ENCODE measurements at places on chromosomes 7 and 10.

DNA sequence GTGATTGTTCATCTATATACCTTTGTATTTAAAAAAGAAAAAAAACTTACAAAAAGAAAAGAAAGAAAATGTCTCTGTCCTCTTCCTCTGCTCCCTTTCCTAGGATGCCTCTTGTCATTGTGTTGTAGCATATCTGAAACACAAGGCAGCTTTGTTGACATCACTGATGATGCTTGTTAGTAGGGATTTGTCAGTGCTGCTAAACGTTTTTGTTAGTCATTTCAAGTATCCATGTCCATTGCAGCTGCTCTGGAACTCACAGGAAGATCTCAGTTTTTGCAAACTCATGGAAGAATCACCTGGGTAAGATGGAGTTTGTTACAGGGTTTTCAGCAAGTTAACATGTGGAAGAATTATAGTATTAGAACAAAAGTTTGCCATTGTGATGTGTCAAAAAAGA lies 123.6 kb downstream of the CCSER2 start:
- DNase-seq = no peak

- DNase-seq = no peak
These were observed 222.4 kb downstream of the AUTS2 start for GRCh38 chr7:69820479-69821192.

DNA sequence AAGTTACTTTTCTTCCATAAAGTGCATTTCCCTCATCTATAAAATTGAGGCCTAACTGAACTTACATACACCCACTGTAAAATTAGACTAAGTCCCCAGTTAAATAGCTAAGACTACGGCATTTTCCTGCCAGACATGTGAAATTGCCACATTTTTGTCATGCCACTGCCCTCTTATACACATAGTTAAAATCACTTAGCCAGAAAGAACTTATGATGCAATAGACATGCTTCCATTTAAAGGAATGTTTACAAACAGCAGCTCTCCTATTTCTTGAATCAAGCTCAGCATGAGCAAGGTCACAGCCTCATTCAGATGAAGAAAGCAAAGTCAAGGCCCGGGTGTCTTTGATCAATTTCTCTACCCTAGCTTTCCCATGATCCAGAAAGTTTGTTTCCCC lies 175.7 kb downstream of the LRRN3 start:
- no peak for DNase-seq

DNA sequence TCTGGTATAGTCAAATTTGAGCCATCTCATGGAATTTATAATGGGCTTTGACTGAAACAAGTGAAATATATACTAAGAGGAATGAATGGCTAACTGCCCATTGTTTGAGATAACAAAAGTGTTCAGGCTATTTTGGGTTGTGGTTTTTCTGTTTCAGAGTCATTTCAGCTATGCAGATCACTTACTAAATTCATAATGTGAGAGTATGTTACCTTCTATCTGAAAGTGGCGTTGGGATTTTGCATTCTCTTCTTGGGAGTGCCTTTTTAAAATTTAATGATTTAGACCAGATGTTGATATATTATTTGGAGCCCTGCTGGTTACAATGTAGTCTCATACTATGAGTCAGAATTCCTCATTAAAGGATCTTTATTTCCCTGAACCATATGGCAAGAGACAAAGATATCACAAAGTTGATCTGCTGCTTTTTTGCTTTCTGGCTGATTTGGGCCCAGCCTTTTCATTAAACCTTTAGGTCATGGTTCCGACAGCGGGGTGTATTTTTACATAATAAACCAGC lies 10.4 kb downstream of the VCL start:
- DNase-seq = no peak

- DNase-seq = no peak
These were observed 238.3 kb downstream of the WDR11 start for GRCh38 chr10:121089434-121089833.

DNA sequence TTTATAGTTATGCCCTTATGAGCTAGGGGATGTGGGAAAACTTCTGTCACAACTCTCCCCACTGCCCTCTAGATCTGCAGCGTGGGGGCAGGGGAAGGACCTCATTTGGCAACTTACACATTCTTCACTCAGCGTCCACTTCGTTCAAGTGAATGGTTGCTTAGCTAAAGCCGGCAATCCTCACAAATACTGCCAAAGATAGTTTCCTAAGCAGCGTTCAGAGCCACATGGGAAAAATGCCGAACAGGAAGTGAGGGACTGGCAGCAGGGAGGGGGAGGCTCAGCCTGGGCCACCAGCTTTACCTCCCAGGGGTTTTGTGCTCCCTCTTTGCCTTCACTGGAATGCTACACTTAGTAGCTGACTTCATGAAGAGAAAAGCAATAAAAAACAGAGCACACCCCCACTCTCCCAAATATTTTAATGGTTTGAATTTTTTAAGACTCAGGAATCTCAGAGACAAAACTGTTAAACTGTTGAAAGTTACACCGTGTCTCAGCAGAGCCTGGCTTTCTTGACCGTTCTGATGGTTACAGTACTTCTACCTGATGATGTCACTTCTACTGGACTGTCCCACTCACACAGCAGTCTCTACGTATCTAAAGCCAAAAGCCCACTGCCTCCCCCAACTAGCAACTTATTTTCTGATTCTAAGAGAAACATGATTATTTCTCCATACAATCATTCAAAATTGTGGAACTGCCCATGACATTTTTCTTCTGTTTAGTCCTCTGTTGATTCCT lies 10.4 kb downstream of the GRM3 start:
- no peak for DNase-seq

DNA sequence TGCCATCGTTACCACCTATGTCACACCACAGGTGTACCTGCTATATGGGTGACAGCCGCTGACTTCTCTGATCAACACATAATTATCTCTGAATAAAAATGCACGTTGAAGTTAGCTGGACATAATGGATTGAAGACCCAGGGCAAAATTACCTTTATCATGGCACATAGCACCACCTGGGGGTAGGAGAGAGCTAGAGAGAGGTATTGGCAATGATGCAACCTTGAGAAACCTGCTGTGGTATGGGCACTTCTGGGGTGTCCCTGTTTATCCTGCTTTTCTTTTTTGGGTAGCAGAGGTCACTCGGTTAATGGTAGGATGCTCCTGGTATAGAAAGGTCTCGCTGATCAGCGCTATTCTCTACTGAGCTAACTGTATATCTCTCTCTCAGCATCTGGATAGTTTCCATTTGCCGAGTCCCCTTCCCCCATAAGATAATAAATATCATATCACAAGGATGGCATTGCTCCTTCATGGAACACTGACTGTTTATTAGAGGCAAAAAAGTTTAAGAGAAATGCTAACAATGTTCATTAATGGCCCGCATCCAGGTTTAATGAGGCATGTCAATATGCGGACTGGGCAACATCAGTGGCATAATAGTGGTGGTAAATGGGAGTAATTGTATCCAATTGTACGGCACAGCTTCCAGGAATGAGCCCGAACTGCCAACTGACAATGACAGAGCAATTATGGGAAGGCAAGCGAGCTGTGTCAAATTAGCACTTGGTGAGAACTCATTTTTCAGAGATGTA lies 323.1 kb downstream of the TFEC start:
- DNase-seq = no peak

GRCh38 chr10:21355591-21356011 lies 169.9 kb downstream of the SKIDA1 start:
- no peak for DNase-seq

GRCh38 chr7:158094046-158094445 lies 493.6 kb downstream of the PTPRN2 start:
- DNase-seq = no peak

DNA sequence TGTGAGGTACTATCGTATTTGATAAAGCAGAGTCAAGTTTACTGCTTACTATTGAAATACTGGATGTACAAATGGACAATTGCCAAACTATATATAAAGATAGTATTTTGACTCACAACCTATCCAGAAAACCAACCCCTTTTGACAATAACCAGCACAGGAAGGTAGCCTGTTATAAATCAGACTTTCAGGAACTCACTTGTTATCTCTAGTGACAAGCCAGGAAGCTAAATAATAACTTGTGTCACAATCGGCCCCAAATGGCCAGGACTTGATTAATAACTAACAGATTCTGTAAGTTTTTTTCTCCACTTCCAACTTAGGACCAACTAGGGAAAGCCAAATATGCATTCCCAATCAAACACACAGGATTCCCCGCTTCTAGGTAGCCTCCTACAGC lies 38.8 kb upstream of the SLC35G1 start:
- DNase-seq = no peak

GRCh38 chr7:137657476-137658189 lies 189.1 kb downstream of the DGKI start:
- no peak for DNase-seq

DNA sequence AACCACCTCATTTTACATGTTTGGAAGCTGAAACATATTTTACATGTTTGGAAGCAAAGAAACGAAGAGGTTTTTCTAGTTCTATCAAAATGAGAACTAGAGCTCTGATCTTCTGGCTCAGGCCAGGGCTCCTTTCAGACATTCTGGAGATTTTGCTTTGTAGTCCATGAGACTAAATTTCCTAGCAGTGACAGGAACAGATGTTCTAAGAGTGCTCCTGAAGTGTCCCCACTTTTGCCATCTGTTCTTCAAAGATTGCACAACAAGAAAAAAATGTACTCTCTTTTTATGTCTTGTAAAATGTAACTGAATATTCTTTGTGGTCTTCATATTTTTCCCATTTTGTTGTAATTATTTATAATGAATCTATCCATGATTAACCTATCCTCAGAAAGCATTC lies 196.4 kb upstream of the PCLO start:
- DNase-seq = no peak

DNA sequence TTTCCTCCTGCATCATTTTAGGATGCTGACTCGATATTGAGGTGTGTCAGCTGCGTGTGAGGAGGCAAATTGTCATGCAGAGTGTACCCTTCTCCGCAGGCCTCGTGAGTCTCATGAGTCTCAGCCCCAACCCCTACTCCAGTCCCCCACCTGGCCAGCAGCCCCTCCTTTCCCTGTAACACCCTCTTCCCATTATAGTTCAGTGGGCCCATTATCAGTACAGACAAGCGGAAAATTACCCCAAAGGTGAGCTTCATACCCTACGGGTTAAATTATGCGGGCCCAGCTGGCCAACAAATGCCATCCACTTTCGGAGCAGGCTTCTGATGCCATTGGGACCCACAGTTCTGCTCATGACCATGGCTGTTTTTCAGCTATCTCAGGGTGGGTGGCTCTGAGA lies 25.2 kb downstream of the SFTPD start:
- no peak for DNase-seq

- DNase-seq = no peak
These were observed 11.2 kb downstream of the SKIDA1 start for GRCh38 chr10:21514129-21514817.

GRCh38 chr10:110803239-110803749 lies 68.4 kb upstream of the PDCD4 start:
- DNase-seq = no peak

- no peak for DNase-seq
These were observed 792.9 kb upstream of the GHITM start for GRCh38 chr10:83346266-83346910.

DNA sequence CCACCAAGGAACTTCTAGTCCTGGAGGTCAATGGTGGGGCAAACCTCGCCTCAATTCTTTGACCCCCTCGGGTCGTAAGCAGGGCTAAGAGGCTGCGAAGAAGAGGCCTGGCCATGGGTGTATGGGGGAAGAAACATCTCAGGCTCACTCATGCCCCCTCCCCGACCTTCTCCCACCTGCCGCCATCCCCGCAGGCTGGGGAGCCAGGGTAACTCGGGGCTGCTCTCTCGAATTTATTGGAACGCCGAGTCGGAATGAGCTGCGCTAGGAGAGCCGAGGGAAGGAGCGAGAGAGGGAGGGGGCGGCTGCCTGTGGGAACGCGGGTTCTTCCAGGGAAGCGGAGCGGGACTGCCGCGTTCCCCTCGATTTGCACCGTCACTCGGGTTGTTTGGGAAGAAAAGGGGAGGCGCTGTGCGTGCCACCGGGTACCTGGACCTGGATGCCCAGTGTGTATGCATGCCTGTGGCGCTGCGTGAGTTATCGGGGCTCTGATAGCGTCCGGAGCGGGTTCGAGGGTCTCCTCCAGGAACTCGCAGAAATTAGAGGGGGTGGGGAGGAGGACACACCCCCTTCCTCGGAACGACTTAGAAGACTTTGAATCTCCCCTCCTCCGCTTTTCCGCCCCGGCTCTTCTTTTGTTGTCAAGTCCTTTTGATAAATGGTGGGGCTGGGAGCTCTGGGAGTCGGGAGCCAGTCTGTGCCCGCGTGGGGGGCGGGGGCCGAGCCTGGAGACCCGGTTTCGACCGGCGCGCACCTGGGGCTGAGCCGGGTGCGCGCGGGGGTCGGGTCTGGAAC lies 1.8 kb upstream of the ZNF503 start:
- DNase-seq = no peak

DNA sequence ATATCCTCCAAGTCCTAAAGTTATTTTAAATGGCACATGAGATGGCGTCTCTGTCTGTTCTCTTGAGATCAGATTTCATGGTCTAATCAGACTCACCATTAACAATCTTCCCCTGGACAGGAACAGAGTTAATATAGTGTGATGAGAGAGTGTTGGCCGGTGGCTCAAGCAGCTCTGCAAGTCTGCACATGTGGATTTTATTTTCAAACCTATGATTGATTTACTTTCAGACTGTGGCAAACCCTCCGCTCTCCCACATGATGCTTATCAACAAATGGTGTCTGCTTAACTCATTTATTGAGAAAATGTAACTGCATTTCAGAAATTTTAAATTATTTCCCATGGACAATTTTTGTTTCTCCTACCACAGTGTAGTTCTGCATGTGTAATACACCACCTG lies 46.5 kb upstream of the HGF start:
- DNase-seq = no peak

GRCh38 chr7:154406312-154406711 lies 354.1 kb downstream of the DPP6 start:
- no peak for DNase-seq

GRCh38 chr7:105306298-105306748 lies 82.4 kb downstream of the SRPK2 start:
- no peak for DNase-seq

DNA sequence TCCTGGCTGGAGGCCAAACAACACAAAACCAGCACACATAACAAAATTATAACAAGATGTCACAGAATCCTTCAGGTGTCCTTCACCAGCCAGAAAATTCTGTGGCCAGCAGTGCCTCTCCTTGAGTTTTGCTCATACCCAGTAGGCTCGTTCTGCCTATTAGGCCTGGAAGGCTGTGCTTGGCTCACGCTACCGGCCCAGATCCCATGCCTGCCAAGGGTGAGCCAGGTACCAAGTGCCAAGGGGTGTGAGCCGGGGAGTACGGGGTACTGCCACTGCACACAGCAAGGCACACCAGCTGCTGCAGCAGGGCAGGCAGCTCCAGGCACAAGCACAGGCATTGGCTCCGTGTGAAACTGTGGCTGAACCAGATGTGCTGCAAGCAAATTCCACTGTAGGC lies 1562.0 kb downstream of the REEP3 start:
- DNase-seq = no peak

Data from SK-N-MC (cell line).